ENCODE measurements at places on chromosomes 1 and 21. TPM values are rescaled to one million over a fixed set of nuclear protein-coding genes. Genes with fewer than 3 reads are reported as not detected.

DNA sequence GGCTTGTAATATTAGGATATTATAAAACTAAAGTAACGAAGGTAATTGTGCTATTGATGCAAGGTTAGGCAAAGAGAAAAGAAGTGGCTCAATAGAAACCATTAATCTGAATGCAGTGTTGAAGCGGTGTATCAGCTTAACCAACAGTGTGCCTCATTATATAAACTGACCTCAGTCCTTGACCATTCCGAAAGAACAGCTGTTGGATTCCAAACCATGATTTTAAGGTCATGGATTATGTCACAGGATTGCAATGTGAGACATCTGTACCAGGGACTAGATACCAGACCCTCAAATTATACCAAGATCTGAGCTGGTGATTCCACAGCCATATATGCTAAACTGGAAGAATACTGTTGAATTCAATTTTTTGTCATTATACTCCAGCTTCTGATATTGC lies 134.2 kb upstream of the HP1BP3 start:
- H3K36me3 ChIP-seq: no peaks in the 10 kb centered on the region
- DNase-seq: no peak
- H3K27ac ChIP-seq: no peak overlapping the region
- H3K4me3 ChIP-seq: no peak overlapping the region
- no peaks in the 10 kb centered on the region for H3K4me1 ChIP-seq

Gene TDRD5
- total RNA-seq: not detected

DNA sequence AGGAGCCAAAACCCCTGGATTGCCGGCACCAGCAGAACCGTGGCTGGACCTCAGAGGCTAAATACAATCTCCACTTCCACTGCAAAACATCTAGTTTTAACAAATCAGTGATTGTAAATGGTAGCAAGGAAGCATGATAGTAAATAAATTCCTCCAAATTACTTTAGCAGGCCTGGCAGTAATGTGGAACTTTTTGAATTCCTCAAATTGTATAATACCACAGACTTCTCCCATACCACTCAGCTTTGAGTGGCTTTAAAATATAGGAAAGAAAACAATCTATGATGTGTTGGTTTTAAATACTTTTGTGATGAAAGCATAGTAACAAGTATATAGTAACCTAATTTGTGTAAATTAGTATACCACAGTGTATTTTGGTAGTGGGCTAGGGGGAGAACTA lies 34.1 kb downstream of the NIBAN1 start:
- no peak overlapping the region for H3K4me3 ChIP-seq
- H3K4me1 ChIP-seq: peaks cover 9% of the 10 kb centered on the region
- no peak overlapping the region for H3K27ac ChIP-seq
- no peaks in the 10 kb centered on the region for H3K27me3 ChIP-seq

DNA sequence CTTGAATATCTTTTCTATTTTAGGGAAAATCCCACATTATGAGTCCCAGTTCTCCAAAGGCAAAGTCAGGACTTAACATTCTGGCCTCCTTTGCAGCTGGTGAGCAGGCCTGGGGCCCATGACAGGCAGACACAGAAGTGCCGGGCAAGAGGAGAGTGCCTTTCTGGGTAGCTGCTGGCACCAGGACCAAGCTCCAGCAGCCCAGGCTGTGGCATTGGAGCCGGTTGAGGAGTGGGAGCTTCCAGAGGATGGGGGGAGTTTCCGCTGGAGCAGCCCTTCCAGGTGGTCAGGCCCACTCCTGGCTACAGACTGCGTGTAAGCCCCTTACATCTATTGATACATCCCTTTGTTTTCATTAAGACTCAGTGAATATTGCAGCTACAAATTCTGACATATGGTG lies 123.9 kb downstream of the URB2 start:
- peaks cover 12% of the 10 kb centered on the region for H3K27me3 ChIP-seq
- H3K4me1 ChIP-seq: peaks cover 9% of the 10 kb centered on the region
- H3K4me3 ChIP-seq: no peak overlapping the region
- no peaks in the 10 kb centered on the region for H3K36me3 ChIP-seq
- no peak overlapping the region for H3K27ac ChIP-seq

DNA sequence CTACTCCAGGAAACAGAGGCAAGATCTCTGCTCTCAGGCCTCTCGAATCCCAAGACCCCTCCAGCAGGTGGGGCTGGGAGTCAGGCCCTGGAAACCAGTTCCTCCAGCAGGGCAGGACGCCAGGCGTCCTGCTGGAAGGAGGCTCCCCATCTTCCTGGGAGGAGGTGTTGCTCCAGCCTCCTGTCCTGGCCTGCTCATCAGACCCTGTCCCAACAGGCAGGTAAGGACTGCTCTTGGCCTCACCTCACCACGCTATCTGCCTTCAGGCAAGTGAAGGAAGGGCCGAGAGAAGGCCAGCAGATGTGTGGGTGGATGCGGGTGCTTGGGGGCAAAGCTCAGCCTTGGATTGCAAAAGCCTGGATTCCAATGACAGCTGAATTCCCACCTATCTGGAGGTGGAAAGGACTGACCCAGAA lies 82.9 kb downstream of the SSBP3 start:
- no peak overlapping the region for H3K27ac ChIP-seq
- no peaks in the 10 kb centered on the region for H3K27me3 ChIP-seq
- H3K4me3 ChIP-seq: no peak overlapping the region
- H3K36me3 ChIP-seq: no peaks in the 10 kb centered on the region
- DNase-seq: no peak

DNA sequence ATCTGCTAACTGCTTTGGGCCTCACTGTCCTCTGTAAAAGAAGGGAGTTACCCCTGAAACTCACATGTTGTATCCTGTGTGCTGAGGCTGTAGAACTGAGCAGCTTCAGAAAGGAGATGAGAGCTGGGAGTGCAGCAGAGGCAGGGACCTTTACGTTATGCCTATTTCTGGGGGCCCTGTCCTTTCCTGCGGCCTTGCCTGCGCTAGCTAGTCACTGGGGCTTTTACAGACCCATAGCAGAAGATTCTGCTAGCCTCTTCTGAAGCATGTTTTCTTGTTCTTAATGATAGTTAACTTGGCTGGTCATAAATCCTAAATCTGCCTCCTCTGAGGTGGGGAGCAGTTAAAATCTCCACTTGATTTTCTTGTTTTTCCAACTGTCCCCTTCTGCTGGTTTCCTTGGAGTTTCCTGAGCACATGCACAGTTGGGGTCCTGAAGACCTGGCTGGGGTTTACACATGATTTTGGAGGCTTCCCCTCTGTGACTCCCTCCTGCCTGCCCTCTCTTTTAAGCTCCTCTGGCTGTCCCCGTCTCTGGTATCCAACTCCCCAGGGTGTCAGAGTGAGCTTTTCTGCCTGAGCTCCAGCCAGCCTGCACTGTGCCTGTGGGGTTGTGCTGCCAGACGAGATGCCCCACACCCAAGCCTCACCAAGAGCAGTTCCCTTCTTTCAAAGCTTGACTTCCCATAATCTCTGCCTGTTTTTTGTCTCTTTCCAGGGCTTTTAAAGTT lies 76.6 kb downstream of the NOS1AP start:
- no peaks in the 10 kb centered on the region for H3K36me3 ChIP-seq
- H3K4me3 ChIP-seq: no peak overlapping the region
- DNase-seq: no peak
- no peak overlapping the region for H3K27ac ChIP-seq

- H3K27ac ChIP-seq: no peak overlapping the region
- no peak for DNase-seq
- no peak overlapping the region for H3K4me3 ChIP-seq
- peaks cover 32% of the 10 kb centered on the region for H3K27me3 ChIP-seq
- no peaks in the 10 kb centered on the region for H3K36me3 ChIP-seq
- H3K4me1 ChIP-seq: peaks cover 3% of the 10 kb centered on the region
Observed at GRCh38 chr1:202237052-202237451, 43.5 kb downstream of the LGR6 start.

DNA sequence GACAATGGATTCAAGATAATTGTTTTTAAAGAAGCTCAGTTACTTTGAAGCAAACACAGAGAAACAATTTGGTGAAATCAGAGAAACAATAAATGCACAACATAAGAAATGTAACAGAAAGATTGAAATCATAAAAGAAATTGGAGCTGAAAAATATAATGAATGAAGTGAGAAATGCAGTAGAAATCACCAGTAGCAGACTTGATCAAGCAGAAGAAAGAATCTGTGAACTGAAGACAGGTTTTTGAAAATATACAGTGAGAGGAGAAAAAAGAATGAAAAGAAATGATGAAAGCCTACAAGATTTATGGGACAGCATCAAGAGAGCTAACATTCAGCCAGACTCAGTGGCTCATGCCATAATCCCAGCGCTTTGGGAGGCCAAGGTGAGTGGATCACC lies 4.2 kb upstream of the SELP start:
- DNase-seq: no peak
- H3K27ac ChIP-seq: no peak overlapping the region
- no peaks in the 10 kb centered on the region for H3K27me3 ChIP-seq
- no peak overlapping the region for H3K4me3 ChIP-seq

Gene IGSF21
- not detected for total RNA-seq

DNA sequence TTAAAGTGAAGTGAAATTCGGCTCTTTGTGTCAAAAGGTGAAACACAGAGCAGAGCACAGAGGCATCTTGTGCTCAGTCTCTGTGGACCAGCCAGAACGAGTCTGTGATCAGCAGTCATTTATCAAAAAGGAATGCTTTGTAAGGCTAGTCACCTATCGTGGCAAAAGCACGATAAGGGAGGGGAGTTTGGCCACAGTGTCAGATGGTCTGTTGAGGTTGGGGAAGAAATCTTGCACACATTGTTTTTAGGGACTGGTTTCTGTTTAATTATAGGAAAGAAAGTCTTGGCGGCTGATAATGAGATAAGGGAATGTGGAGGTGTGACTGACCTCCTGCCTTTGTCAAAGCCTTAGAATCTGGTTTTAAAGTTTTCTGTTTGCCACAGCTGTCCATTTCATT lies 58.2 kb upstream of the KIAA1614 start:
- no peak overlapping the region for H3K27ac ChIP-seq
- H3K4me3 ChIP-seq: no peak overlapping the region
- peaks cover 30% of the 10 kb centered on the region for H3K4me1 ChIP-seq
- peaks cover 23% of the 10 kb centered on the region for H3K36me3 ChIP-seq
- H3K27me3 ChIP-seq: no peaks in the 10 kb centered on the region

GRCh38 chr1:55045430-55045829 lies 6.1 kb downstream of the PCSK9 start:
- H3K36me3 ChIP-seq: no peaks in the 10 kb centered on the region
- H3K4me3 ChIP-seq: no peak overlapping the region
- H3K4me1 ChIP-seq: no peaks in the 10 kb centered on the region
- peaks cover 22% of the 10 kb centered on the region for H3K27me3 ChIP-seq

Gene PCP4L1
- not detected for total RNA-seq

DNA sequence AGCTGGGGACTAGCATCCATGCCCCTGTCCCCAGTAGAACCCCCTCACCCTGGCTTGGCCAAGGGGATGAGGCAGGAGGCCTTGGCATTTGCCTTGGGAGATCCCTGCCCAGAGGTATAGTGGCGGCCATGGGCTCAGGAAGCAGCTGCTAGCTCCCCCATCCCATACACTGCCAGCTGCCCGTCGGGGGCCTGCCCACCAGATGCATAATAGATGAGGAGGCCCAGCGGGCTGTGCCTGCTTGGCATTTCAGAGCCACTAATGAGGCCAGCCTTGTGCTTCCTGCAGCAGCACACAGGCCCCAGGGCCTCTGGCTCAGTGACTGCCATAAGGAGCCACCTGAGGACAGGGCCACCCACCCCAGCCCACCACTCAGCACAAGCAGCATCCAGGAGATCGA lies 23.6 kb downstream of the RAP1GAP start:
- DNase-seq: no peak
- peaks cover 2% of the 10 kb centered on the region for H3K27me3 ChIP-seq
- no peak overlapping the region for H3K4me3 ChIP-seq

Gene CCDC185
- total RNA-seq: not detected

- H3K4me3 ChIP-seq: no peak overlapping the region
- H3K27ac ChIP-seq: no peak overlapping the region
- peaks cover 72% of the 10 kb centered on the region for H3K27me3 ChIP-seq
- DNase-seq: no peak
Observed at GRCh38 chr1:25650289-25650576, 33.6 kb downstream of the MAN1C1 start.

GRCh38 chr1:29543586-29543985 lies 307.3 kb downstream of the PTPRU start:
- H3K27me3 ChIP-seq: no peaks in the 10 kb centered on the region
- H3K27ac ChIP-seq: no peak overlapping the region
- H3K36me3 ChIP-seq: no peaks in the 10 kb centered on the region
- no peak for DNase-seq

- DNase-seq: no peak
- H3K4me1 ChIP-seq: peaks cover 2% of the 10 kb centered on the region
- no peak overlapping the region for H3K4me3 ChIP-seq
- H3K27me3 ChIP-seq: peaks cover 7% of the 10 kb centered on the region
Observed at GRCh38 chr1:36440646-36441045, 9.6 kb downstream of the OSCP1 start.

- no peak for DNase-seq
- H3K36me3 ChIP-seq: peaks cover 41% of the 10 kb centered on the region
- no peak overlapping the region for H3K4me3 ChIP-seq
- no peak overlapping the region for H3K27ac ChIP-seq
Observed at GRCh38 chr1:113976609-113977278, 2.5 kb upstream of the OLFML3 start.

DNA sequence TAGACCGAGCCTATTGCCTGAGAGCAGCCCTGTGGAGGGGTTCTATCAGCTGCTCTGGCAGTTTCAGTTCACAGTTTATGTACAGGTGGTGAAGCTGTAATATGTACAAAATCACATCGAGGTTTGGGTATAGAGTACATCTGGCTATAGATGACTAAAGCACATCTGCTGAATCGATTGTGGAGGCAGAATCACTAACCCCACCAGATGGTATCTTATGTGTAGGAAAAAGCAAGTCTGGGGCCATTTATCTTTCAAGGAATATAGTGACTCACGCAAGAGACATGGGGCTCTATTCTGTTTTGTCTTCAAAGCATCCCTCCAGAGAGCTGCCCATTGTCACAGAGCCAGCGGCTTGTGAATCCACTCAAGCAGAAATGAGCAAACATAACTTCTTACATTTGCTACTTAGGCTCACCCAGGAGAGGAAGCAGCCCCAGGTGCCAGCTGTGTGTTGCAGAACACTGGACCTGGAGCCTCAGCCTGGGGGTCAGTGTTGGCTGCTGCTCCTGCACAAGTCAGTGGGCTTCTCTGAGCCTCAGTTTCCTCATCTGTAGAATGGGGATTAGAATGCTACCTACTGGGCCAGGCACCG lies 21.3 kb downstream of the MIIP start:
- H3K36me3 ChIP-seq: no peaks in the 10 kb centered on the region
- peak overlapping the region; percentile 49 for H3K27ac ChIP-seq
- H3K27me3 ChIP-seq: no peaks in the 10 kb centered on the region

- no peak overlapping the region for H3K27ac ChIP-seq
- H3K4me3 ChIP-seq: no peak overlapping the region
- no peak for DNase-seq
- no peaks in the 10 kb centered on the region for H3K36me3 ChIP-seq
- H3K27me3 ChIP-seq: peaks cover 8% of the 10 kb centered on the region
Observed at GRCh38 chr1:230465691-230466090, 39.6 kb upstream of the PGBD5 start.

- H3K27me3 ChIP-seq: peaks cover 11% of the 10 kb centered on the region
- peaks cover 52% of the 10 kb centered on the region for H3K4me1 ChIP-seq
- DNase-seq: peak; percentile 40
- H3K27ac ChIP-seq: peak overlapping the region; percentile 95
- no peaks in the 10 kb centered on the region for H3K36me3 ChIP-seq
Observed at GRCh38 chr1:154759196-154759595, 110.9 kb downstream of the KCNN3 start.

Measured in activated T-helper 2 cell treated with anti-CD3 and anti-CD28 coated beads, Interferon-gamma antibody, Interleukin-2, Interleukin-4, amounts not matched to agents 10 μg/mL and 5 μg/mL and 100 μg/mL, durations not matched to agents 14 hours and 24 hours and 36 hours (primary cell).